ENCODE measurements at places on chromosomes 13 and 19. TPM values are rescaled to one million over a fixed set of nuclear protein-coding genes. Genes with fewer than 3 reads are reported as not detected.

Gene SYT5
- not detected for total RNA-seq

Gene HS6ST3
- total RNA-seq, result 0.57 TPM

Gene OVOL3
- total RNA-seq, result not detected

Gene SLC10A2
- total RNA-seq, result not detected

- DNase-seq, result no peak
These were observed 598.1 kb downstream of the DCT start for GRCh38 chr13:93881411-93881810.

DNA sequence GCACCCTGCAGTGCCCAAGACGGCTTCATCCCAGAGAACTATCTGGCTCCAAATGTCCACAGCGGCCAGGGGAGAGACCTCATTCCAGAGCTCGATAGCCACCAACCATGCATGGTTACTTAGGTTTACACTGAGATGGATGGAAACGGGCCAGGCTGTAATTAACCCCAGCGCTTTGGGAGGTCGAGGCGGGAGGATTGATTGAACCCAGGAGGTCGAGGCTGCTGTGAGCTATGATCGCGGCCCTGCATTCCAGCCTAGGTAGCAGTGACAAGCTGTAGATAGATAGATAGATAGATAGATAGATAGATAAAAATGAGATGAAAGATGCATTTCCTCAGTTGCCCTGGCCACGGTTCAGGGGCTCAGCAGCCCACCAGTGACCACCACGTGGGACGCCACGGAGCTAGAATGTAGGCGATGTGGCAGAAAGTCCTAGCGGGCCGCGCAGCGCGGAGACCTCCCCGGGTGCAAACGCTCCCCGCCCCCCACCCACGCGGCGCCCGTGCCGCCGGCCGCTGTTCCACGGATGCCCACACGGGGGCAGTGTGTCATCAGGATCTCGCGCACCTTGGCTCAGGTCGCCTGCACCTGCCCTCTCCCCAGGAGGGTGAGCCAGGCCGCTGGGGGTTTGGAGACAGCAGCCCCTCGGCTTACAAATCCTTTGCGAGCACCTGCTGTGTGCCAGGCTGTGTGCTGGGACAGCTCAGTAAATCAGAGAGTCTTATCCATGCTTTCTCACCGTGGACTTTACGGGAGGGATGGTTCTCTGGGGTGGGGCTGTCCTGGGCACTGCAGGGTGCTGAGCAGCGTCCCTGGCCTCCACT, 13.5 kb upstream of the TLE5 start:
- peak; percentile 52 for DNase-seq

- DNase-seq, result no peak
These were observed 576.5 kb upstream of the SLITRK5 start for GRCh38 chr13:87094646-87095045.

GRCh38 chr13:107907065-107907805, 308.1 kb downstream of the LIG4 start:
- DNase-seq, result no peak

GRCh38 chr19:11496391-11497163, 9.1 kb downstream of the ZNF653 start:
- DNase-seq, result peak; percentile 57

DNA sequence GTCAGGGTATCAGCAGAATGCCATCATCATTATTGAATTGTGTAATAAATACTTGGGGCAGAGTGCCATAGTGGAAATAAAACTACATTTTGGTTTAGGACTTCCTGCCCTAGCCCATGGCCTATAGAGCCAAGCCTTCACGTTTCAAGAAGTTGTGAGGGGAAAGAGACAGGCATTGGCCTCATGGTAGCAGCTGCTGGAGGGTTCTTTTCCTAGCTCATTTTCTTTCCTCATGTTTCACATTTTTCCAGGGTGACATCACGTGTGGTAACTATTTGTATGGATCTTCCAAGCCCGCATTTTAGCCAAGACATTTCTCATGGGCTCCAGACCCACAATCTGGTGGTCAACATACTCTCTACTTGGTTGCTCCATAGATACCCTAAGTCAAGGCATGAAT, 80.4 kb downstream of the LRCH1 start:
- DNase-seq, result no peak

DNA sequence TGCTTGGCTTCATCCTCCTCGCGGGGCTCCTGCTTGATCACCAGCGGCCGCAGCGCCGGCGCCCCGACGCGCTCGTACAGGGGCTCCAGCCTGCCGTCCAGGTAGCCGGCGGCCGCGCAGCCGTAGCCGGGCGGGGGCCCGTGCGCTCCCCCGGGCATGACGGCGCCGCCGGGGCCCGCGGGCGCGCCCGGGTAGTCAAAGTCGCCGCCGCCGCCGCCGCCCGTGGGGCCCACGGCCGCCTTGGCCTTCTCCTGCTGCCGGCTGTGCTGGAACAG, 497 bp downstream of the CEBPA start:
- DNase-seq, result no peak

- DNase-seq, result no peak
These were observed 13.3 kb upstream of the RETN start for GRCh38 chr19:7655581-7655980.

- no peak for DNase-seq
These were observed 446.0 kb downstream of the FOXO1 start for GRCh38 chr13:40220299-40220935.

- DNase-seq, result no peak
These were observed 321.0 kb downstream of the DLEU7 start for GRCh38 chr13:50522506-50522905.
